Stimulated activated CD4-positive, alpha-beta T cell treated with anti-CD3 and anti-CD28 coated beads, Interleukin-12 subunit alpha, Interleukin-12 subunit beta, amount 100 ng/mL, for 48 hours (primary cell): ENCODE measurements at places on chromosomes 11 and 22.

DNA sequence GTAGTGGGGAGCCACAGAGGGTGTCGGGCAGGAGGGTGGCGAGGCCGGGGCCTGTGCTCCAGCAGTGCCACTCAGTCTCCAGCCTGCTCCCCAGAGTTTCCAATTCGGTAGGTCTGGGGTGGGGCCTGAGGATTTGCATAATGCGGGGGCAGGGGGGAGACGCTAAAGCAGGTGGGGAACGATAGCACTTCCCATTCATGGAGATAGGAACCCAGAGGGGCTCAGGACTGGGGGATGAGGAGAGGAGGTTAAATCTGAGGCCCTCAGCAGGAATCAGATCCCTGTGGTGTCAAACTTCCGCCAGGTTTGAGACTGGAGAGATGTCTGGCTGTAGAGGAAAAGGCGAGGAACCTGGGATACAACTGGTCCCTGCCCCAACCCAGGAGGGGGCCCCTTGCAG lies 29.8 kb downstream of the WNT11 start:
- DNase-seq: no peak

- DNase-seq: peak; percentile 41
These were observed 98.0 kb upstream of the ASPHD2 start for GRCh38 chr22:26330971-26331625.

DNA sequence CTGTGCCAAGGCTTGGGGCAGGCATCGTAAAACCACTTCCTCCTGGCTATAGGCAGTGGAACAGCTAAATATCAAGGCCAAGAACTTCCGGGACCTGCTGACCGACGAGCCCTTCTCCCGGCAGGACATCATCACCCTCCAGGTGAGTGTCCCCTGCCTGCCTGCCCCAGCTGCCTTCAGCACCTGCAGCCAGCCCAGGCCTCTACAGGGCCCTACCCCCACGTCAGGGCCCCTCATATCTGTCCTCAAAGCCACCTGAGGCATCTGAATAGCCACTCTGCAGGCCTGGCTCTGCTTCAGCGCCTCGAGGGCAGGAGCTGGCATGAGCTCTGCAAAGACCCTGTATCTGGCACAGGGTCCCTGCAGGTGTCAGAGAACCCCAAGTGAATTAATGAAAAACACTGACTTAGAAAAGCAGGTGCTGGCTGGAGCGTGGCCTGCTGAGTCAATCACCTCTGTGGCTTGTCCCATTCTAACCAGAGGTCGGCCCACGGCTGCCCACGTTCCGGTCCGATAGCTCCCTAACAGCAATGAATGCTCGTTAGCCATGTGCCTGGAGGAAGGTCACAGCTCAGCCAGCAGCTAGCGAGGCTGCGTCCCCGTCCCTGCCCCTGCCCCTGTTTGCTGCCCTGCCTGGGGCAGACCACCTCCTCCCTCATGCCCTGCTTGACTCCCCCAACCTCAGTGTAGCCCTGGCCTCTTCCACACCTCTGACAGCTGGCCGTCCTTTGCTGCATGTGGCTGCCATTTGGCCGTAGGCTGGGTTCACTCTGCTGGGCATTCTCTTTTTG lies 16.8 kb downstream of the PPIL2 start:
- no peak for DNase-seq

- DNase-seq: peak; percentile 78
These were observed 18.0 kb upstream of the IL17REL start for GRCh38 chr22:50030297-50031188.

GRCh38 chr22:33659448-33659847 lies 260.8 kb downstream of the LARGE1 start:
- no peak for DNase-seq

- no peak for DNase-seq
These were observed 27.8 kb downstream of the LGR4 start for GRCh38 chr11:27444801-27445215.

- no peak for DNase-seq
These were observed 163.4 kb upstream of the SYN3 start for GRCh38 chr22:33221568-33221967.

- DNase-seq: no peak
These were observed 8.7 kb downstream of the PRDM11 start for GRCh38 chr11:45155058-45155551.

GRCh38 chr11:76654298-76654851 lies 16.2 kb downstream of the LRRC32 start:
- no peak for DNase-seq

DNA sequence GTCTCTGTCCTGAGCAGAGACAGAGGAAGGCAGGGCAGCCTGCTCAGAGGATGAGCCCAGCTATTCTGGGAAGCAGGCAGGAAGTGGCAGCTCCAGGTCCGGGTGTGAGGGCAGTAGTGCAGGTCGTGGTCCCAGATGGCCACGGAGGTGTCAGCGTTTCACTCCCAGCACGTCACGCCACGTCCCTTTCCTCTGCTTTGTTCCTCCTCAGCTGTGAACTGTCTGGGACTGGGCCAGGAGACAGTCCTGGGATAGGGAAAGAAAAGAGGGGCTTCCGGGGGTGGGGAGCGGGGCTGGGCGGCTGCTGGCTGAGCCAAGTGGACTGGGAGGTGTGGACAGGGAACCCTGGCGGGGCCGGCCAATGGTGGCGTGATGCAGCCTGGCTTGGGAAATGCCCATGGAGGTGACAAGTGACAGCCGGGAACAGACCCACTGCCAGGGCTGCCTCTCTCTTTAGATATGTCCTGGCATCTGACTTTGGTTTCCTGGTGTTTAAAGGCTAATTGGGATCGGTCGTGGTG lies 64.7 kb downstream of the KCNQ1 start:
- DNase-seq: no peak

DNA sequence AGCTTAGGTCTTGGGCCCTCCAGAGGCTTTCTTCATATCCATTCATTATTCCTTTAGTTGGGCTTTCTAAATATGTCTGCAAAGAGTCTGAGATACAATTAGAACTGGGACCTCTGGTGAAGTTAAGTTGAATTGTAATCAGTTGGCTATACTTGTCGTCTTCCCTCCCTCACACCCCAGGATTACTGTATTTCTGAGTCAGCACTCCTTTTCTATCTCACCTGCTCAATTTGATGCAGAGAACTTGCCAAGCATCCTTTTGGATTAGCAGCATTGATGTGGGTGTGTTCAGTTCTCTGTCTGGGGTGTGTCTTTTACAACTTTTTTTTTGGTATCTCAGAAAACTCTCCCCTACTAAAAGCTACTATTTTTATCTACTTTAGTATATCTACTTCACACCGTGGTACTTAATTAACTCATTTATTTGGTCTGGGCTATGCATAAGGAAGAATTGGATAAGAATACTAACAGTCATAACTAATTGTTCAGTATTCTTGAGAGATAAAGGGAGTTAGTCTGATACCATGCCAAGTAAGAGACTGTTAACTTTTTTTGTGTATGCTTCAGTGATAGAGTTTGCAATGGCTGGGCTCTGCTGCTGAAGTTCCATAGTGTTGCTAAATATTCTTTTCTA lies 15.1 kb downstream of the CTNND1 start:
- DNase-seq: no peak

- no peak for DNase-seq
These were observed at the start of gene PLXNB2 for GRCh38 chr22:50306753-50307749. PLXNB2 (minus strand) TSS chr22:50307646; CDS start chr22:50290584, 17,062 bp downstream.

DNA sequence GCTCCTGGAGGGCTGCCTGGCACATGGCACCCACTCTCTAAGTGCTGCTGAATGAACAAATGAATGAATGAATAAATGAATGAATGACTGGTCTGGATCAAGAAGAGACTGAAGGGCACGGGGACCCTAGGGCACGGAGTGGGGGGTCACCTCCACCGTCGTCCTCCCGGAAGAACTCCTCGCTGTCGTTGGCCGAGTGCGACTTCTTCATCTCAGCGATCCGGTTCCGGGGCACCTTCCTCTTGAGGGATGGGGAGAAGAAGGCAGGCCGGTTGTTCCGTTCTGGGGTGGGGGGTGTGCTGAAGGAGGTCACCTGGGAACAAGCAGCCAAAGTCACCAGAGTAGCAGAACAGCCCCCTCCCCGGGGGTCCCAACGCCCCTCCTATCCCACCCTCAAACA lies 36.0 kb downstream of the NUP50 start:
- no peak for DNase-seq
